Activated naive CD4-positive, alpha-beta T cell (primary cell): ENCODE measurements at places on chromosomes 5 and 9.

DNA sequence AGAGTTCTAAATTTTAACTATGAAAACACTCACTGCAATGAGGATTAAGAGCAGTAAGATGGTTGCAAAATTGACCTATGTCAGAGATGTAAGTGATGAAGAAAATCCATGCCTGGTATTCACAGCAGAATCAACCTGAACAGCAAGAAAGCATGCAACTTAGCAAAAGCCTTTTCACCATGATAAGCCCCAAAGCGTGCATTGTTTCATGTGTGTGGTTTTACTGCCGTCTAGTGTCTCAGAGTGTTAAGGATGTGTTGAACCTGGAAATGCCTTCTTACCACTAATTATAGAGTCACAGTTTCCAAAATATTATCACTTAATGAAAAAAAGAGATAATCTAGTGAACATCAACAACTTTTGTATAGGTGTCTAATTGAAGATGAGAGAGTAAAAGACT lies 415.2 kb upstream of the TRPC7 start:
- no peak for DNase-seq

- no peak for DNase-seq
Observed at GRCh38 chr5:85388770-85389169, 1004.1 kb upstream of the EDIL3 start.

GRCh38 chr9:95147452-95148207 lies 169.9 kb downstream of the FANCC start:
- no peak for DNase-seq

GRCh38 chr5:100517301-100517974 lies 17.7 kb upstream of the FAM174A start:
- DNase-seq, result no peak

- no peak for DNase-seq
Observed at GRCh38 chr9:109520475-109521132, 22.5 kb upstream of the PTPN3 start.

DNA sequence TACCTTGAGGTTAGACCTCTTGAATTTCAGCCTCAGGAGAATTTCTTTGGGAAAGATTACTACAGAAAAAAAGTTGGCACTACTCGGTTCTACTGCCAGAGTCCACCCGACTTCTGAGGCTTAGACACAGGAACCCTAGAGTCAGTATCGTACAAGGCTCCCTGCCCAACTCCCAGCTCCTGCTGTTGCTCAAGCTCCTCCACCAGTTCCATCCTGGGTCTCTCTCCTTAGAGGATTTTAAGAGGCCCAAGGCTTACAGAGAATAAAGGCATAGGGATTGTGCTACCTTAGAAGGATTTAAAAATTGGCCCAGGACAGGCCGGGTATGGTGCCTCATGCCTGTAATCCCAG lies 29.0 kb upstream of the SSBP2 start:
- no peak for DNase-seq

DNA sequence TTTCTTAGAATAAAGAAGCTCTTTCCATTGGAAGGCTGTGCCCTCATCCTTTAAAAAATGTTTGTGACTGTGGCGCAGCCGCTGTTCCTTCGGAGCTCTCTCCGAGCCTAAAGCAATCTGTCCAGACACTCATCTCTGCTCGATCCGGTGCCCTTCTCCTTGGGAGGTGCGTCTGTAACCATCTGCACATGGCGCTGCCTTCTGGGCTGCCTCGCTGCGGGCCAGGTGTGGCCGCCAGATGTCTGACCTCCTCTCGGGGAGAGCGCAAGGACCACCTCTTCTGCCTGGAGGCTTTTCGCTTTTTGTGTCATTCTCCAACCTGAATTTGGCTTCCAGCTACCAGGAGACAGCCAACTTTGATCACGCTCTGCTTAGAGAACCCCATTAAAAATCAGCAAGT lies 153.4 kb upstream of the PTCH1 start:
- DNase-seq, result no peak

DNA sequence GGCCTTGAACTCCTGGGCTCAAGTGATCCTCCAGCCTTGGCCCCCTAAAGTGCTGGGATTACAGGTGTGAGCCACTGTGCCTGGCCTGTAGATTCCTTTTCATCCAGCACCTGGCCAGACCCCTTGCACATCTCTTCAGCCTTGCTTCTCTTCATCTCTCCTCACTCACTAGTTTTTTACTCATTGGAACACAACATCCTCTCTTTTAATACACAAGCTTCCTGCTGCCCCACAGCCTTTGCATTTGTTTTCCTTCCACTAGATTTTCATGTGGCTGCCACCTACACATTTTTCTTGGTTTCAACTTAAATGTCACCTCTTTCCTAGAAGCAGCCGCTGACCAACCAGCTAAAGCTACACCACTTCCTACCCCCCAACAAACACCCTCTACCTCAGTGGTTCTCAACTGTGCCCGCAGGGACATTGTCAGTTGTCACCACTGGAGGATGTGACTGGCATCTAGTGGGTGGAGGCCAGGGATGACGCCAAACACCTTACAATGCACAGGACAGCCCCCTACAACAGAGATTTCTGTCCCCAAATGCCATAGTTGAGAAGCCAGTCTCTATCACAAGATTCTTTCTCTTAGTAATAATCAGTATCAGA lies 33.7 kb downstream of the HAVCR1 start:
- DNase-seq, result peak; percentile 2

DNA sequence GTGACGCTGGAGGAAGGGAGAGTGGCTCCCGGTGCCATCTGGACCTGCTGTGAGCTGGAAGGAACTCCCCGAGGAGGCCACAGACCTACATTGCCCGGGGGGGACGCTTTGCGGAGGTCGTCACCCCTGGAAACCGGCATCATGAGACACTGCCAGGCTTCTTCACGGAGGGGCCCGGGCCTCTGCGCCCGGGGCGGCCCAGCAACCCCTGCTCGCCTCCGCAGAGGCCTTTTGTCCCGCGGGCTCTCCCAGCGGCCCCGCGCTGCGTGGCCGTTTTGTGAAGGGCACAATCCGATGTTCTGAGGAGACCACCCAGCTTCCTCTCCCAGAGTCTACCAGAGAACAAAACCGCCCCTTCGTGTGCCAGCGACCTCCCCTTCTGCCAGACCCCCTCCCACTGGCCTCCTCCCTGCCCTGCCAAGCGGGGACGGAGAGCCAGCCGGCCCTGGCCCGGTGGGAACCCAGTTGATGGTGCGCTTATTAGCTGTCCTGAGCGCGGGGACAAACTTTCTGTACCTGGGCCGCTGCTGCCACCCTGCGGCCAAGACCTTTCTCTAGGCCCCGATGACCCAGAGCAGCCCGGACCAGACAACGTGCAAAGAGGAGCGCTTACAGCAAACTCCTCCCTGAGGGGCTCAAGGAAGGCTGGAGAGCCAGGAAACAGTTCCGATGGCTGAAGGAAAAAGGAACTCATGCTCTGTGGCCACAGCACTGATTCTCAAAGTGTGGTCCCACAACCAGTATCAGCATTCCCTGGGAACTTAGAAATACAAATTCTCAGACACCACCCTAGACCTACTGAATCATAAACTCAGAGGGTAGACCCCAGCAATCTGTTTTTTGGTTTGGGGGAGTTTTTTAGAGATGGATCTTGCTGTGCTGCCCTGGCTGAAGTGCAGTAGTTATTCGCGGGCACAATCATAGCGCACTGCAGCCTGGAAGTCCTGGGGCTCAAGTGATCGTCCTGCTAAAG lies 86.7 kb downstream of the SLC1A3 start:
- DNase-seq, result peak; percentile 7

DNA sequence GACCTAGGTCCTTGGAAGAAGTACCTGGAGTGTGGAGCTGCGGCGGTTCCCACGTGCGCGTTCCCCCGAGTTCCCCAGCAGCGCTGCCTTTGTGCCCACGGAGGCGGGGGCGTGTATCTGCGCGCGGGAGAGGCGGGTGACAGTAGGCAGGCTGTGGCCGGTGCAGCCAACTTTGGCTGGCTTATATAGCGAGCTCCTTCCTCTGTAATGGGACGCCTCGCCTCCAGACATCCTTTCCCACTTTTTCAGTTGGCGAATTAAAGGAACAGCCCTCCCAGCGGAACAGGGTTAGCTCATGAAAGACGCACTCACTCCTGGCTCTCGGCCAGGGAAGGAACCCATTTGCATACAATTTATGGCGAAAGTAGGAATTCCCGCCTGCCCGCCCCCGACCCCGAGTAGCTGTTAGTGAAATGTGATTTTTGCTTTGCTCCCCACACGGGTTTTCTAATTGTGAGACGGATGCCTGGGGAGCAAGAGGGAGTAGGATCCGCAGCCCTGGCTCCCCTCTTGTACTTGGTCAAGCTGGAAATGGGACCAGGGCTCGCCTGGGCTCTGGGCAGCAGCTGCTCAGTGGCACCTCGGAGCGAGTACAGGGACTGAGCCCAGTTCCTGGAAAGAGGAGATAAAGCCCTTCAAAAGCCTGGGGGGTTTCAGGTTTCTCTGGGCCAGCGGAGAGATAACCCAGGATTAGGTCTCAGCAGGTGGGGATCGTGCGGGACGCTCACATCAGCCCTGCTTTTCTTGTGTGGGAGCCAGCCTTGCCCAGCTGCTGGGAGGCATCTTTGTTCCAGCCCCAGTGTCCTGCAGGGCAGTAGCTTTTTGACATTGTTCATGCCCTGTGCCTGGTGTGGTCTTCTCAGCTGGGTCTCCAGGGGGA lies at the start of gene TNC:
TSS of gene TNC (minus strand) at position 159 of the 880 bp plus-strand sequence. CDS start 27,139 bp downstream, outside the sequence.
- DNase-seq, result no peak

DNA sequence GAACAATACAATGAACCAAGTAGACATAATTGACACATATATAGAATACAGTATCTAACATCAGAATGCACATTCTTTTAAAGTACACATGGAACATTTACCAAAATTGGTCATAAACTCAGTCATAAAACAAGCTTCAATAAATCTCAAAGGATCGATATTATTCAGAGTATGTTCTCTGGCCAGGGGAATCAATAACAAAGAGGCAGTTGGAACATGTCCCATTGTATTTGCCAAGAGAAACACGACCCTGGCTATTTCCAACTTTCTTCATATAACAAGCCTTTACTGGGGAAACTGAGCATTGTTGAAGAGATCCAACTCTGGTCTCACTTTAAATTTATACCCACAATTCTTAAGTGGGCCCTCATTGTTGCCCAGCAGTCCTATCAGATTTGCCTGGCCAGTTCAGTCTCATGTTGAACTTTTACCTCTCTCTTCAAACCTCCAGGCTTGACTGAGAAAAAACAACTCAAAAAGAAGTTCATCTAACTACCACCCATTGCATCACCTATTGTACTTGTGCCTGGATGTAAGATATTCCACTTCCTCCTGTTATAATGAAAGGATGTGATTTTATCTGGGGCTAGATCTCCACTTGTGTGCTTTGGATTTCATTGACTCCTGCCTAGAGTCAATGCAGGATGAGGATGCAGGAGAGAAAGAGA lies 162.5 kb downstream of the HSPA4 start:
- no peak for DNase-seq

DNA sequence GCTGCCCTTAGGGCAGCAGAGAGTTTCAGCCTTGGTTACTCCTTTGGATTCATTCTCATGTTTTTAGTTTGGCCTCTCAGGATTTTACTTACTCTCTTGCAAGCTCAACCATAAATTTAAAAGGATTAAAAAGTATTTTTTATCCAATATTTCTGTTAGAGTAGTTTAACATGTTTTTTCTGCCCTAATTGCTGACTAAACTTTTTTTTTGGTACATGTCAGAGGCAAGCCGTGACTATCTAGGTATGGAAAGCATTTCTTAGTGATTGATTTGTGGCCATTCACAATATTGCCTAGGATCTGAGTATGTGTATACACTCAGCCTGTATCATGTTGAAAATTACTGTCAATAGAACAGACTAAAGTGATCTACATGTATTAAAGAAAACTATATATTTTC lies 92.1 kb downstream of the MELK start:
- no peak for DNase-seq

DNA sequence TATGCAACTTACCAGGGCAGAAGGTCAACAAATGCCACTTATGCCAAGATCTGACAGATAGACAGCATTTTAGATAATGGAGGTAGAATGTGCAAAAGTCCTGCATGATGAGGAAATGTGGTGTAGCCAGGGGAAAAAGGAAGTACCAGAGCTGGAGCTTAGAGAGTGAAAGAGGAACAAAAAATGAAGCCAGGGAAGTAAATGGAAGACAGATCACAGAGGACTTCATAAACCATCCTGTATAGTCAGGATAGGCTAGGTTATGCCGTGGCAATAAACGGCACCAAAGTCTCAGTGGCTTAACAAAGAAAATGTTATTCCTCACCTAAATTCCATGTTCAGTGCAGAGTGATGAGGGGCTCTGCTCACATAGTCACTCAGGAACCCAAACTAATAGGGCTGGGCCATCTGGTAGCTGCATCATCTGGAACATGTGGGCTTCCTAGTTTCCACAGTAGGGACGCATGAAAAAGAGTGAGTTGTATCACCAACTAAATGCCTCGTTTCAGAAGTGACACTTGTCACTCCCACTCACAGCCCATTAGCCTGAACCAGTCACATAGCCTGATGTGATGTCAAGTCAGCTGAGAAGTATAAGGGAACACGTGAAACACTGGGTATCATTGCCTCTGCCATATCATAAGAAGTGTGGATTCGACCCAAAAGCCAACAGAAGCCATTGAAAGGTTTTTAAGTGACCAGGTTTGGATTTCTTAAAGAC lies 70.3 kb downstream of the SH3RF2 start:
- no peak for DNase-seq

DNA sequence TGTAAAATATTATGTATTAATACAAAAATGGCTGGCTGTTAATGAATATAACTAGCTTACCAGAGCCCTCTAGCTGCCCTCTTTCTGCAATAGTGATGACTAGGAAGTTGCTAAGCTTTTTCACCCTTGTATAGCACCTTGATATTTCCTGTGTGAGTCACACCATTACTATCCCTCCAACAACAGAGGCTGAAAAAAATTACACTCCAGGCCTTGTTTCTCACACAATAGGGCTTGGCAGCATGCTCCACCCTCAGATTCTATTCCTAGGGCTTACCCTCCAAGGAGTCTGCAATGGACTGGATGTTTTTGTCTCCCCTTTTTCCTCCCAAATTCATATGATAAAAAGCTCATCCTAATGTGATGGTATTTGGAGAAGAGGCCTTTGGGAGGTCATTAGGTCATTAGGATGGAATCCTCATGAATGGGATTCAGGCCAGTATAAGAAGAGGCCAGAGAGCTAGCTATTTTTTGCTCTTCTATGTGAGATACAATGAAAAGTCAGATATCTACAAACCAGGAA lies 184.6 kb upstream of the MAP1B start:
- DNase-seq, result no peak

DNA sequence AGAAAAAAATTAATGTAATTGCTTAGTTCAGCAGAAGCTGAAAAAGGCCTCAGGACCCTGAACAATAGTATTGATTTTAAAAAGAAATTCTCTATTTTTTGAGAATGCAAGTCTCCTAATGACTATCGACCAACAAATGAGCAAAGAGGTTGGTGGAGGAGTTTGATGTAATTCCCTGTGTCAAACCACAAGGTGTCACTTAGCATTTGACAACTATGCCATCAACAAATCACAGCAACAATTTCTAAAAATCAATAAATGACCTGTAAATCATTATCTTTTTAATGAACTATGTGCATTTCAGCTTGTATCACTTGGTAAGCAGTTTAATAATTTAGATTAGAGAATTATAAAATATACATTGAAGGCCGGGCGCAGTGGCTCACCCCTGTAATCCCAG lies 133.7 kb downstream of the PRELID2 start:
- DNase-seq, result no peak

DNA sequence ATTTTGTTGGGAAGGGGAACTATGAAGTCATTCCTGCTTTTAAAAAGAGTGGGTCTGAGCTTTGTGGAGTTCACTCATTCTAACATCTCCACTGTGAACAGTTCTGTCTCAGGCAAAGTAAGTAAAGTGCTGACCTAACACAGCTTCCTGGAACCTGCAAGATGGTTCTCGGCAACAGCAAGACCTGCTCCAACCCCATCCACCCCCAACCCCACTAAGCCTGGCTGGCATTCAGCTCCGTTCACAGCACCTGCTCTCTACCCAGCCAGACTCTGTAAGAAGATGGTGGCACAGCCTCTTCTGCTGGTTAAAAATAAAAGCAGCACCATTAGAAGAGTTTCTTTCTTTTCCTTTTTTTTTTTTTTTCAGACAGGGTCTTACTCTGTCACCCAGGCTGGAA lies 42.0 kb downstream of the EPB41L4B start:
- DNase-seq, result no peak
